ENCODE measurements at places on chromosomes 12 and 14. TPM values are rescaled to one million over a fixed set of nuclear protein-coding genes. Genes with fewer than 3 reads are reported as not detected.

The OR6C2 gene
- not detected for total RNA-seq

- DNase-seq, result no peak
These were observed 155.5 kb downstream of the KIF21A start for GRCh38 chr12:39287409-39287808.

The CCNB1IP1 gene
- total RNA-seq, result 51.4 TPM

- no peak for DNase-seq
These were observed 19.6 kb upstream of the CHGA start for GRCh38 chr14:92903359-92903758.

DNA sequence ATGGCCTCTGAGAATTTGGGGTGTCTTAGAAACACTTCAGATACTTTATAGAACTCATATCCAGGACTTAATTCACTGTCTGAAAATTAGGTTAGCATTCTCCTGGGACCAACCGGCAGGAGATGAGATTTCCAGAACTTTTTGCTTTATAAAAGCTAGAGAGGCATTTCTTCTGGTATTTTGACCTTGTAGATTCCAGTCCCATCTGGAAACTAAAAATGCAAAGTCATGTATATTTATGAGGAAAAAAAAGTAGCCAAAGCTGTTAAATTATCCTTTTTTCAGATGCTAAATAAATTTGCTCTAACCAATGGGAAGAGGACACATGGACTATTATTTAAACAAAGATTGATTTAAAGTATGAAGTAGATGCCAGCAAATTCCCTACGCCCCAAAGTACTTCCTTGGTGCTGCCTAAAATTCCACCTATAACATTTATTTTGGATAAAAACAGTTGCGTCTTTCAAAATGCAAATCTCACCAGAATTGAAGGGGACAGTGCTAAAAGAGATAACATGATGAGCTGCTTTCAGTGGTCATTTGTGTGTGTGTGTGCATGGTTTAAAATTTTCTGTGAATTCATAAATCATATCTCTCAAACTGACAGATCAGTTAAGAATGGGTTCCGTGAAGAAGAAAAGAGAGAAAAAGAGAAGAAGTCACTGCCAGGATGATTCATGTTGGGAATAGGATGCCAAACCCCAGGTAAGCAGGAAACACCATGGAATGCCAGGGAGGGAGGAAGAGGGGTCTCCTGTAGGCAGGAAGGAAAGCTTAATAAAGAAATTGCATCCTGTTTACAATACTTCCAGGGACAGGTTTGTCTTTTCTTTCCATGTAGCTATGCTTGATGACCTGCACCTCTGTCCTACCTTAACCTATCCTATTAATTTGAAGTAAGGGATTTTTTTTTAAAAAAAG, 97.7 kb upstream of the RGS6 start:
- no peak for DNase-seq

GRCh38 chr14:88503754-88504406, 50.9 kb downstream of the PTPN21 start:
- no peak for DNase-seq

GRCh38 chr14:95190346-95190840, 33.1 kb upstream of the DICER1 start:
- DNase-seq, result no peak

DNA sequence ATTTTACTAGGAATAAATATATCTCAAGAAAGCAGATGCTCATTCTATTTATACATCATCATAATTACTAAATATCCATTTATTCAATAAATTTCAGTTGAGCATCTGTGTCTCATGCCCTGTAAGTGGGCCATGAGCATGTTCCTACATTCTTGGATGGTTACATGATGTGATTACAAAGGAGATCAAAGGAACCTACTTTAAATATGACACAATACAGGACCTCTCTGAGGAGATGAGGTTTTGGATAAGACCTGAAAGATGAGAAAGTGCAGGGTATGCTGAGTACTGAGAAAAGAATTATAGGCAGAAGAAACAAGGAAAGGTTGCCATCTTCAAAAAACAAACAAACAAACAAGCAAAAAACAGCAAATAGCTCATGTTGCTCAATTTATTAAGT, 105.4 kb upstream of the CNTN1 start:
- DNase-seq, result no peak

GRCh38 chr14:91754819-91755218, 22.9 kb upstream of the CATSPERB start:
- no peak for DNase-seq

DNA sequence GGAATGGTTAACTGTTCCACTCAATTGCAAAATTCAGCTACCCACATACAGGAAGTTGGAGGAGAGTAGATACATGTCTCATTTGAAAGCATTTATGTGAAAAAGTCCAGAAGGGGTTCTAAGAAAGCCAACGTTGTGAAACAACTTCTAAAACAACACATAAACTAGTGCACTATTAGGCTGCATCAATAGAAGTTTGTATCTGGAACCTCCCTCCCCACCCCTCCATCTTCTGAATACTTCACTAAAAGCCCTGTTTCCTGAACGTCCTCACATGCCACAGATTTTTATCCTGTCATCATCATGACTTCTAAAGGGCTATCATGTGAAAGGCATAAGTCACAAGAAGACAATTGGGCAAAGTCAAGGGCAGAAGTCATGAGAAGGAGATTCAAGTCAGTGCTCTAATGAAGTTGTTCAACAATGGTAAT, 5.5 kb downstream of the KRT79 start:
- no peak for DNase-seq

- DNase-seq, result no peak
These were observed 18.0 kb downstream of the MFAP5 start for GRCh38 chr12:8644345-8645248.

GRCh38 chr12:130920723-130921381, 32.9 kb upstream of the ADGRD1 start:
- peak; percentile 84 for DNase-seq

GRCh38 chr14:101893759-101894158, 70.6 kb upstream of the DYNC1H1 start:
- DNase-seq, result no peak

The WNT1 gene
- not detected for total RNA-seq

The FCF1 gene
- 43.0 TPM for total RNA-seq

DNA sequence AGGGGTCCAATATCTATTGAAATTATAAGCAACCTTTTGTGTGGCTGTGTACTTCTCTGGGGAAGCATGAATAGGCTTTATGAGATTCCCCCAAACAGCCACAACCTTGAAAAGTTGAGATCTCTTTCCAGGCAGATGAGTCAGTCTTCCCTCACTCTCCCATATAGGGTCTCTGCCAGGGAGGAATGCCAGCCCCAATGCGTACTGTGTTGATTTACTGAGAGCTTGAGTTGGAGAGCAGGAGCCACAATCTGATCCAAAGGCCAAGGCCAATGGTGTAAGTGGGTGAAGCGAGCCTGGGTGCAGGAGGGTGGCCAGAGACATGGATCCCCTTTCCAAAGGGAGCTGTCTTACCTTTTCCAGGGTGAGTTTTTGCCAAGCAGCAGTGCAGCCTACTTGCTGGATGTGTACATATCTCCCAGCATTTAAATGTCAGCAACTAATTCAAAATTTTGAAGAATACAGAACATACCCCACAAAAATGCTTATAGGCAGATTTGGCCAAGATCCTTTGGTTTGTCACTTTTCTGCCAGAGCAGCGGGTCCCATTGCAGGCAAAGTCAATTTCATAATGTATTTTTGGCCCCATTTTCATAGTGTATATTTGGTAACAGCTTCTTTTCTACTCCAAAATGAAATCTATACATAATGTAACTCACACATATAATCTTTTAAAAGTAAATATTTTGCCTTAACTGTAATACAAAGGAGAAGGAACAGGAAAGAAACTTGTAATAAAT, 88.2 kb downstream of the TBC1D30 start:
- DNase-seq, result no peak

DNA sequence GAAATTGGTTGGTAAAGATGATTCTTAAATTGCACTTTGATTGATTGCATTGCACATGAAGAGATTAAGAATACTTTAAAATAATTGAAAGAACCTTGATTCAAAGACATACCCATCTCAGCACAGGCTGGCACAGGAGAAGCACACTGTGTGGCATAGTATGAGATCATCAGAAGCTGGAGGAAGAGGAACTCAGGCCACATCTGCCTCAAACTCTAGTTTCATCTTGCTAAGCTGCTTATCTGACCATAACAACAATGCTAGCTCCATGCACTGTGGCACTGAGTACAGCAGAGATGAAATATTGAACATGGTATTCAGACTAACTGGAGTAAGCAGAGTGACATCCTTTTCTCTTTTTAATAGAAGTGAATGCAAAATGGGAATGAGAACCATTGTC, 99.1 kb downstream of the TBC1D30 start:
- DNase-seq, result no peak

- DNase-seq, result no peak
These were observed 473.5 kb upstream of the MGAT4C start for GRCh38 chr12:86729739-86730138.

DNA sequence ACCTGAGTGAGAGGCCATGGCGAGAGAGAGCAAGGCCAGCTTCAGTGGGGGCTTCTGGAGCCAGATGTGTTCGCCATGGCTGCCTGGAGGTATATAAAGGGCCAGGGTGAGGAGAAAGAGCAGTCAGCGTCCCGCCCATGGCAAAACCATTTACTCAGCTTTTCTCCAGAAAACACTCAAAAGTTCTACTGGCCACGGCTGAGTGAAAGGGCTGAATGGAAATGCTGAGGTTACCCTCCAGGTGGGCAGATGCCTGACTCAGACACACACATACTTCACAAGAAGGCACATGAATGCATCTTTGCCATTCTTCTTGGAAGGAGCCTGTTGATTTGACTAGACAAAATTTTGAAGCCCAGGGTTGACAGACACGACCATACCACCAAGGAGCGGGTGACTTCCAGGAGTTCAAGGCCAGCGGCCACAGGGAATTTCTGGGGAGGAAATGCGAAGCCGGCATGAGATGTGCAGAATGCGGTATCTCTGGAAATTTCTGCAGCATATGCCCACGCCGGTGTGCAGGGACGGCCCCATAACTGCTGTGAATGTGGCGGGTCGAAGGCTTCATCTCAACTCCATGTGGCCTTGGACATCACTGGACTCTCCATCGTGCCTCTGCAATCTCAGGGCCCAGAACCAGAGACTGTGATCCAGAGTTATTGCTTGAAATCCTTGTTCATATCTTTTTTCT, at the start of gene IL31:
IL31 (minus strand) TSS at position 67 of the 691 bp plus-strand sequence; CDS start at position 18, 49 bp downstream.
- DNase-seq, result no peak

The FAM186B gene
- total RNA-seq, result 0.36 TPM

The SPX gene
- 1.3 TPM for total RNA-seq

GRCh38 chr12:48927261-48927660, 2.0 kb upstream of the FKBP11 start:
- DNase-seq, result no peak

DNA sequence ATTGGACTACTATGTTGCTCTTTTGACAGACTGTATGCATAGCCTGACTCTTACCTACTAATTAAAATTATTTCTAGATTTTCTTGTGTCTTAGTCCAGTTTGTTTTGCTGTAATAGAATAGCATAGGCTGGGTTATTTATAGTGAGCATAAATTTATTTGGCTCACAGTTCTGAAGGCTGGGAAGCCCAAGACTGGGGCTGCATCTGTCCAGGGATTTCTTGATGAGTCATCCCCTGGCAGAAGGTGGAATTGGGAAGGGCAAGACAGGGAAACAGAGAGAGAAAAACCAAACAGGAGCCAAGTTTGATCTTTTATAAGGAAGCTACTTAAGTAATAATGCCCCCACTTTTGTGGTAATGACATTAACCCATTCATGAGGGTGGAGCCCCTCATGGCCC, 759.2 kb upstream of the LRFN5 start:
- DNase-seq, result no peak

The DIO3 gene
- 1.6 TPM for total RNA-seq

GRCh38 chr14:100654025-100654813, 67.0 kb upstream of the BEGAIN start:
- DNase-seq, result no peak

- DNase-seq, result no peak
These were observed 51.2 kb downstream of the SINHCAF start for GRCh38 chr12:31274520-31275300.

- DNase-seq, result no peak
These were observed 491 bp downstream of the WDR20 start for GRCh38 chr14:102140027-102140749.

DNA sequence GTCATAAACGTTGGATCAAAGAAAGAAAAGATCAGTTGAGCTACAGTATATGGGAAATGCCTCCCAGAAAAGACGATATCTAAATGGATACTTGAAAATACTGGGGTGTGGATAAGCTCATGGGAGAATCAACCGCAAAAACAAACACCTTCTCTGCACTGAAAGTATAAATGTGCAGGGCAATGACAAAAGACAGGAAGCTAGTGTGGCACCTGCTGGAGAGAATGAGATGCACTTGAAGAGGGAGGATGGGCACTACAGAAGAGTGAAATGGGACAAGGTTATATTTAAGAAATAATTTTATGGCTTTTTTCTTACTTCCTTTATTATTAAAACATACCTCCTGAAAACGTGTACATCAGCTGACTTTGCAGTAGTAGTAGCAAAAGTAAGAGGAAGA, 153.7 kb downstream of the PRKD1 start:
- DNase-seq, result no peak

GRCh38 chr12:49669796-49670195, 37.4 kb downstream of the FMNL3 start:
- DNase-seq, result no peak

- DNase-seq, result no peak
These were observed 54.7 kb downstream of the ASCL1 start for GRCh38 chr12:103011974-103012763.

GRCh38 chr14:76394569-76394968, 18.6 kb downstream of the ESRRB start:
- DNase-seq, result no peak

GRCh38 chr14:89540830-89541470, 123.9 kb upstream of the FOXN3 start:
- DNase-seq, result no peak

DNA sequence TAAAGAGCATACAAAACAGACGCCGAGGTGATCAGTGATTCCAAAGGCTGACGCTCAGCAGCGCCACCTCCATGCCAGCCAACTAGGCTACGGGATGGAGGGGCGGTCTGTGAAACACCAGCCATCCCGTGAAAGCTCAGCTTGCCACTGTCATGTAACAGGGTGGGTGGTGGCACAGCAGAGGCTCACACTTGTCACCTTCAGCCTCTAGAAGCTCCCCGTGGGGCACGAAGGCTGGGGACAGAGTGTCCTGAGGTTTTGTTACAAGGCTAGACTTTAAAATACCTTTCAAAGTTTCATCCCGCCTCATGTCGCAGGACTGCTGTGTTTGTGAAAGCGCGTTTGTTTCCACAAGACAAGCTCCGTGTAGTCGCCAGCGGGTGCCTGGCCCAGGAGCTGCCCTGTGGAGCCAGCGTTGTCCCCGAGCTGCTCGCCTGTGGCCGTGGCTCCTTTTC, 20.7 kb downstream of the XRCC3 start:
- DNase-seq, result peak; percentile 47

DNA sequence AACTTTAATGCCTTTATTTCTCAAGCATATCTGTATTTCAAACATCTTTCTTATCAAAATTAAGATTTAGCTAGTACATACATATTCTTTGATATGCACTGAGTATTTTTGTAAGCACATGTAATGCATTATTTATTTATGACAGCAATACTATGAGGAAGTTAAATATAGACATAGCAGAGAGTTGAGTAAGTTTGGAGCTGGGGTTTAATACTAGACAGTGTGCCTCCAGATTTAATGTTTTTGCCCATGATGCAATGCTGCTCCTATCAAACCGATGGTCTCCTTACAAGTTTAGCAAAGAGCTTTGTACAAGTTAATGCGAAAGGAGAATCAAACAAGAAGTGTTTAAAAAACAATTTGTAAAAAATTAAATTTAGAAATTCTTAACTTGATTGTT, 826.6 kb upstream of the MGAT4C start:
- DNase-seq, result no peak

The ST8SIA1 gene
- 5.5 TPM for total RNA-seq

GRCh38 chr14:73713803-73714655, at the start of gene PNMA1:
Gene PNMA1, minus strand, starts transcription at chr14:73714384. Its CDS starts 745 bp downstream, at chr14:73713639.
- peak; percentile 94 for DNase-seq
